Neural progenitor cell (in vitro differentiated cells): ENCODE measurements at places on chromosomes 4 and X. TPM values are rescaled to one million over a fixed set of nuclear protein-coding genes. Genes with fewer than 3 reads are reported as not detected.

The SMIM31 gene
- total RNA-seq, result not detected in 2 replicates

The POF1B gene
- not detected in 2 replicates for total RNA-seq

- DNase-seq, result no peak
These were observed 98.8 kb upstream of the CLNK start for GRCh38 chr4:10783351-10783750.

GRCh38 chr4:185142564-185142911, 528 bp upstream of the SLC25A4 start:
- DNase-seq, result no peak

- DNase-seq, result no peak
These were observed 140.9 kb upstream of the ATP6AP2 start for GRCh38 chrX:40439625-40440532.

The TCEAL7 gene
- 30.8 and 34.3 TPM in 2 replicates for total RNA-seq

The COQ2 gene
- total RNA-seq, result 23.7 and 32.7 TPM in 2 replicates

DNA sequence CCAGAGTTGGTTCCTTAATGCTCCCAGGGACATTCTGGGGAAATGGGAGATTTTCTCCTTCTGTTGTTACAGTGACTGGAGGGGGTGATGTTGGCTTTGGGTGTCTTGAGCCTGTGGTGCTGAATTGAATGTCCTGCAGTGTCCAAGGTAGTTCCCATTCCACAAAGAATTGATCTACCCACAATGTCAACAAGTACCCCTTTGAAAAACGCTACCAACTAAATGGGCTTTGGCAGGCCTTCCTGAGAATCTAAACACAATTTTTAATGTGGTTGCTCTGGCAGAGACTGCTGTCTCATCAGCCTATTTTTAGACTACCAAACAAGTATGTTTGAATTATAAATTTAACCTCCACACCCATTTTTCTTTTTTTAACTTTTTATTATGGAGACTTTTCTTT, 69.4 kb downstream of the CCKAR start:
- no peak for DNase-seq

The GAB3 gene
- total RNA-seq, result not detected in 2 replicates

- DNase-seq, result no peak
These were observed 69.3 kb downstream of the ABCB7 start for GRCh38 chrX:75086731-75087195.

DNA sequence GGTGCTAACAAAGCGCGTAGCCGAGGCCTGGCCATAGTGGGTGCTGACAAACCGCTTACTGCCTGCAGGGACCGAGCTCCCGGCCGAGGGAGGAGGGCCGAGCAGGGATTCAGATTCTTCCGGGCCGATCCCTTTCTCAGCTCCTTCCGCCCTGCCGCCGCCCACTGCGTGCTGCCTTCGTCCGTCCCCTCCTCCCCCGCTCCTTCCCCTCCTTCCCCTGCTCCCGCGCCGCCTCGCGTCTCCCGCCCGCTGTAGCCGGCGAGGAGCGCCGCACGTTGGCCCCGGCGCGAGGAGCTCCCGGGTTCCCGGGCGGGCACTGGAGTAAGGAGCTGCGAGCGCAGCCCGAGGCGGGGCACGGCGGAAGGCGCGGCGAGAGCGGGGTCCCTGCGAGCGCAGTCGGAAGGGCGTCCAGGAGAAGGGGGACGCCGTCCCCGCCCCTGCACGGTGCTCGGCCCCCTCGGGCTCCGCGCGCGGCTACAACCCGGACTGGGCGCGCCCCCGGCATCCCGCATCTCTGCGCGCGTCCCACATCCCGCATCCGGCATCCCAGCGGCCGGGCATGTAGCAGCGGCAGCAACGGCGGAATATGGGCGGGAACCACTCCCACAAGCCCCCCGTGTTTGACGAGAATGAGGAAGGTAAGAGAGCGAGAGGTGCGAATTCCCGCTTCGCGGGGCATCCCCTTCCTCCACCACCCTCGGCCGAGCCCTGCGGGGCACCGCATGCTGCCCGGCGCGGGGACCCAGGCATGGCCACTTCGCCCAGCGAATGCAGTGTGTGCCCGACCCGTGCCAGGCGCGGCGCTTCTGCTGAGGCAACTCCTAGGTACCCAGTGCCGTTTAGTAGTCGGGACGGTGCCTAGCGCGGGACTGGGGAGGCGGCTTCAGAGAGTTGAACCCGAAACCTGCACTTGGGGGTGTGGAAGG, at the start of gene STK32B:
Gene STK32B (plus strand): TSS at position 203 of the 926 bp plus-strand sequence.
- DNase-seq, result peak; percentile 88

The CCKAR gene
- total RNA-seq, result not detected in 2 replicates

The HHIP gene
- not detected in 2 replicates for total RNA-seq
